ENCODE measurements at places on chromosomes 1 and 21.

- no peak for DNase-seq
Measured at GRCh38 chr21:43934116-43934515, 69.1 kb downstream of the AGPAT3 start.

DNA sequence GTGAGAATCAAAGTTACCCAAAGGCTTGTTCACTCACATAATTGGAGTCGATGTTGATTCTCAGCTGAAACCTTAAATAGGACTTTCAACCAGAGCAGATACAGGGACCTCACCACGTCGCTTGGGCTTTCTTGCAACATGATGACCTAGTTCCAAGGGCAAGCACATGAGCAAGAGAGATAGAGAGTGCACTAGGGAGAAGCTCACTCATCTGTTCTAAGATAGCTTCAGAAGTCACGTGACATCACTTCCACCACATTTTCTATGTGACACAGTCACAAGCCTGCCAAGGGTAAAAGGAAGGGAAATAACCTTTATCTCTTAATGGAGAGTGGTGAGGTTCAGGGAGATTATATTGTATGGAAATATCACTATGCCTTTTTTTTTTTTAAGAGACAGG lies 470.1 kb upstream of the PLXNA2 start:
- DNase-seq = no peak

DNA sequence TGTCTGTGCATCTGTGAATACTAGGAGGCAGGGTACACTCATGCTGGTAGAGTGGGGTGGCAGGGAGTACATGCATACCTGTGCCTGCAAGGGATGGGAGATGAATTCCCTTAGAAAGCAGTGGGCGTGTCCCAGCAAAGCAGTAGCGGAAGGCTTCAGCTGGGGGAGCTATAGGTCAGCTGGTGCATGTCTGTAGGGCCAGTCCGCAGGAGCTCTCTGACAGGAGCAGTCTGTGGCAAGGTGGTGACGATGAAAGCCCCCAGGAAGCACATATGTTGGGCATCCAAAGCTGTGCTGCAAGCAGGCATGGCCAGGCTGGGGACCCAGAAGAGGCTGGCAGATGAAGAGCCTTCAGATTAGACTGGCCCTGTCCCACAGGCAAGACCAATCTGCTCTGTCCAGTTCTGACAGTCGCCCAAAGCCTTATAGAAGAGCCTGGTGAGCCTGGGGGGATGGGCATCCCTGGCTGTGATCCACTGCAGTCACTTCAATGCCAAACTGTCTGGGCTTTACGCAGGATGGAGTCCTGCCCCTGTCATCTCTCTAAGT lies 1.8 kb upstream of the OR2M4 start:
- no peak for DNase-seq

DNA sequence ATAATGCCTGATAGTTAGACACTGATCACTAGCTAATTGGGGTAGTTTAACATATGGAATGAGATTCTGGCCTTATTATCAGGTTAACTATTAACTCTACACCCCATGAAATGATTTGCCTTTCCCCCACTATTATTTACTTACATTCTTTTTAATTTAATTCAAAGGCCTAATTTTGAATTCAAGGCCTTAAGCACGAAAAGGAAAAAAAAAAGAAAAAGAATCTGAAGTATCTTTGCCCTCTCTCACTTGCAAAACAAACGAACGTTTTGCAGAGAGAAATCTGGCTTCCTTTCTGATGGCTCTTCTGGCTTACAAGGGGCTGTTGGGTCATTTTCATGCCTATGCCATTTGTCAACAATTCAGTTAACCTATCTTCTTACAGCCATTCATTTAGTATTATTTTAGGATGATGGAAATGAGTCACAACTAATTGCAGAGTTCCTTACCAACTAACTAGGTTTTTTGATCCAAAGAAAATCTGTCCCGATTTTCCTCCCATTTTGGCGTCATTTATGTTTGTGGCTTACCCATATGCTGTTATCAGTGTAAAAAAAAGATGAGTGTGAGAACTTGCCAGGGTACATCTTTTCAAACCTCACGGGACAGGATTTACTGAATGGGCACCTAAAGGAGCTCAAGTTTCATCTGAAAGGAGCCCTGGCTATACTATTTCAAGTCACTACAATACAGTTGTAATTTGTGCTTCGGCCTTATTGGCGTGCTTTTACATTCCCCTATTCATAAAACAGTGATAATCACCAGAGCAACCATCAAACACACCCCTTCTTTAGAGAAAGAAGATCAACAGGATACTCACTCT lies 1.9 kb upstream of the ERRFI1 start:
- DNase-seq = no peak

GRCh38 chr1:32274646-32275340 lies 17.1 kb upstream of the HDAC1 start:
- no peak for DNase-seq

DNA sequence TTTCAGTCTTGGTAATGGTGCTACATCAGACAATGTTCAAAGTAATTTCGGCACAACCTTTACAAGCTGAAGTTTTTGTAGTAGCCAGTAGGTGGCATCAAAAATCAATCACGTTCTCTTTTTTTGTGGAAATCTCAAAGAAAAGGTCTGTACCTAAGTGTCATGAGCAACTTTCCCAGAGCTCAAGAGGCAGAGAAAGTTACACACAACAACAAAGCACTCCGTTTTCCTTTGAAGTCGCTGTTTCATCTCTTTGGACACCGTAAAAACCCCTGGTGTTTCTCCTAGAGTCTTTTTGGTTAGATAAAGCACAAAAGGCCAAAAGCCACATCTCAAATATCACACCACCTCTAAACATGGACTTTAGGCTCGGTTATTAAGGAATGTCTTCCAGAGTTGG lies 131.6 kb downstream of the LHX8 start:
- DNase-seq = no peak

DNA sequence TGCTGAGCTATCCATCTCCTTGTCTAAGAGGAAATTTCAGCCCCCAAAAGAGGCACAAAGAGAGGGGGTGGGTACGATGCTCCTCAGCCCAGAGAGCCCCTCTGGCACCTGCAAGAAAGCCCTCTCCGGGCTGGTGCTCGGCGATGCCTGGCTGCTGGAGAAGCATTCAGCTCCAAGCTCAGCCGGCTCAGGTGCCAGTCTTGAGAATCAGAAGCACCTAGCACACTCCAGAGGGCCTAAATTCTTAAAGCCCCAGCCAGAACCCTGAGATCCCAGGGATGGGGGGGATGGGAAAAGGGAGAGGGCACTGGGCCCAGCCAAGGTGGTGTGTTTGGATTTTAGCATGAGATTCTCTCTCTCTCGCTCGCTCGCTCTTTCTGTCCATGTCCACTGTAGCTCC lies 2.9 kb downstream of the GRIK3 start:
- DNase-seq = no peak

- peak; percentile 49 for DNase-seq
Measured at GRCh38 chr1:84620720-84621313, 46.6 kb upstream of the CTBS start.

- no peak for DNase-seq
Measured at GRCh38 chr1:154158307-154159125, 3.6 kb upstream of the NUP210L start.

- DNase-seq = no peak
Measured at GRCh38 chr21:32946654-32947053, 79.1 kb upstream of the OLIG2 start.

- DNase-seq = no peak
Measured at GRCh38 chr1:18955441-18956192, 859 bp downstream of the IFFO2 start.

- no peak for DNase-seq
Measured at GRCh38 chr1:224458996-224459395, 24.4 kb upstream of the WDR26 start.

- no peak for DNase-seq
Measured at GRCh38 chr1:217888328-217888727, 257.2 kb downstream of the SPATA17 start.

- DNase-seq = no peak
Measured at GRCh38 chr1:24745711-24746413, 615 bp downstream of the CLIC4 start.

DNA sequence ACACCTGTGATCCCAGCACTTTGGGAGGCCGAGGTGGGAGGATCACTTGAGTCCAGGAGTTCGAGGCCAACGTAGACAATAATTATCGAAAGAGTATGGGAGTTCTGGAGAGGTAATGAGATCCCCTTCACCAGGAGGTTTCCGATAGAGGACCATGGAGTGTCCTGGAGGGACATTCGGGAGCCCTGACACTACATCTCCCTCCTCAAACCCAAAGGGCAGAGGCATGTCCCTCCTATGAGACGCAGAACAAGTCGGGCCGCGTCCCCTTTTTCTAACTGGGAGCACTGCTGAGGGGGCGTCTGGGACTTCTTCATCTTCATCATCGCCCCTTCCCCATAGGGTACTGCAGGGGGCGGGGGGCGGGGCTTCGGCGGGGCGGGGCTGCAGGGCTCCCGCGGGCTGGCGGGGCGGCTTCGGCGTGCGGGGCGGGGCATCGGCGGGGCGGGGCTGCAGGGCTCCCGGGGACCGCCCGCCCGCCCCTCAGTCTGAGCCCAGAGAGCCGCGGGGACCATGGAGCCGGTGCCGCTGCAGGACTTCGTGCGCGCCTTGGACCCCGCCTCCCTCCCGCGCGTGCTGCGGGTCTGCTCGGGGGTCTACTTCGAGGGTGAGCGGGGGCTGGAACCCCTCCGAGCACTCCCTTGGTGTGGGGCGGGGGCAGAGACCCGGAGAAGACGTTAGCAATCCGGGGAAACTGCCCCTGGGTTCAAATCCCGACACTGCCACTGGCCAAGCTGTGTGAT lies at the start of gene THEMIS2:
Gene THEMIS2, plus strand, starts transcription at position 486 of the 743 bp plus-strand sequence. Its CDS starts 28 bp downstream, at position 514.
- DNase-seq = peak; percentile 61

DNA sequence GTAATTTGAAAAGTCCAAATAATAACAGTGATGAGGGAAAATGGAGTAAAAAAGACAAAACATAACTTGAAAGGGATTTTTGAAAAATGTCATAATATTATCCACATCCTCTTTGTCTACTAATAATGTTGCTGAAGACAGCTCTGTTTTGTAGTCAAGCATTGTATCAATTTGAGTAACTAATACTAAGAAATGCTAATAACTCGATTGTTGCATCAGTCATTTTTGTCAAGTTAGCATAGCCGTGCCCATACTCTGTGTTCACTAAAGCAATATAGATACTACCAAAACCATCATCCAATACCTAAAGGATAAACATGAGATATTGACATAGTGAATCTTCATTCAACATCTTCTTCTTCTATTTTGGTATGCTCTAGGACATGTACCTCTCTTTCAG lies 17.3 kb downstream of the PDC start:
- DNase-seq = no peak

DNA sequence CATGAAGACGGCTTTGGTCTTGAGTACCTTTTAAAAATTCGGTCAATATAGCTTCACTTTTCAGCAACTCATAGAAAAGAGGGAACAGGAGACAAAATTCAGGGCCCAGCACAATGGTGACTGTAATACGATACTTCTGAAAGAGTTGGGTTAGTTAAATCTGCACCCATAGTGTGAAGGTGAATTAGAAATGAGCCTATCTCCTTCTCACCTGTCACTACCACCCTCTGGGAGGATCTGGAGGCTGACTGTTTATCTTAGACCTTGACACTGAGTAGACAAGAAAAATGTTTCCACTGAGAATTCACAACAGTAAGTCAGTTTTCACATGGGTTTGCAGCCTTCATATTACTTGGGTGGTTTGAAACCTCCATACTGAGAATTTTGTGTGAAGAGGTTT lies 57.9 kb upstream of the HMGB4 start:
- DNase-seq = no peak

GRCh38 chr1:243230914-243231313 lies 24.2 kb downstream of the CEP170 start:
- no peak for DNase-seq

GRCh38 chr1:37394574-37395464 lies 79.6 kb upstream of the ZC3H12A start:
- no peak for DNase-seq

GRCh38 chr1:207810606-207811295 lies 58.9 kb downstream of the CD46 start:
- DNase-seq = no peak

DNA sequence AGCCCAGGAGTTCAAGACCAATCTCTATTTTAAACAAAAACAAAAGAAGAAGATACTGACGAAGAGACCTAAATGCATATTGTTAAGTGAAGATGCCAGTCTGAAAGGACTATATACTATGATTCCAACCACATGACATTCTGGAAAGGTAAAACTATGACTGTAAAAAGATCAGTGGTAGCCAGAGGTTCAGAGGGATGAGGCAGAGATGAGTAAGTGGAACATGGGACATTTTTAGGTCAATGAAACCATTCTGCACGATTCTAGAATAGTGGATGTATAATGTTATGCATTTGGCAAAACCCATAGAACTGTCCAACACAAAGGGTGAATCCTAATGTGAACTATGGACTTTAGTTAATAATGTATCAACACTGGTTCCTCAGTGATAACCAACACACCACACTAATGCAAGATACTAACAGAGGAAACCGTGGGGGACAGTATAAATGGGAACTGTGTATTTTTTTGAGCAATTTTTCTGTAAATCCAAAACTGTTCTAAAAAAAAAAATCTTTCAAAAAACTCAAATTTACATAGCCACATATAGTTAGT lies 8.2 kb downstream of the RC3H1 start:
- no peak for DNase-seq

DNA sequence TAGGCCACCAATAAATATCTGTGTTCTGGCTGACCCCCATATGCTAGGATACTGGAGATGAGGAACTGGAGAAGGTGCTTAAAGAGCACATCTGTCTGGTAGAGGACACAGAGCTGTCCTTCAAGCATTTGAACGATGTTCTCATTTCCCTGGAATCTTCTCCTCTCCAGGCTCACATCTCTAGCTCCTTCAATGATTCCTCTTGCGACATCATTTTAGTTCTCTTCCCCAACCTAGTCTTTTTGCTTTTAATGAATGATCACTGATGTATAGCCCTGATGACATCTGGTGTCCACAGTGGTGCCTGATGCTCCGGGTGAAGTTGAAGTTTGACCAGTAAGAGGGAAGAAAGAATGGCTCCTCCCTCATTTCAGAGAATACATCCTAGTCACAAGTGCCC lies 80.8 kb upstream of the UBE2U start:
- DNase-seq = no peak

- no peak for DNase-seq
Measured at GRCh38 chr1:178739285-178740045, 14.4 kb downstream of the RALGPS2 start.

DNA sequence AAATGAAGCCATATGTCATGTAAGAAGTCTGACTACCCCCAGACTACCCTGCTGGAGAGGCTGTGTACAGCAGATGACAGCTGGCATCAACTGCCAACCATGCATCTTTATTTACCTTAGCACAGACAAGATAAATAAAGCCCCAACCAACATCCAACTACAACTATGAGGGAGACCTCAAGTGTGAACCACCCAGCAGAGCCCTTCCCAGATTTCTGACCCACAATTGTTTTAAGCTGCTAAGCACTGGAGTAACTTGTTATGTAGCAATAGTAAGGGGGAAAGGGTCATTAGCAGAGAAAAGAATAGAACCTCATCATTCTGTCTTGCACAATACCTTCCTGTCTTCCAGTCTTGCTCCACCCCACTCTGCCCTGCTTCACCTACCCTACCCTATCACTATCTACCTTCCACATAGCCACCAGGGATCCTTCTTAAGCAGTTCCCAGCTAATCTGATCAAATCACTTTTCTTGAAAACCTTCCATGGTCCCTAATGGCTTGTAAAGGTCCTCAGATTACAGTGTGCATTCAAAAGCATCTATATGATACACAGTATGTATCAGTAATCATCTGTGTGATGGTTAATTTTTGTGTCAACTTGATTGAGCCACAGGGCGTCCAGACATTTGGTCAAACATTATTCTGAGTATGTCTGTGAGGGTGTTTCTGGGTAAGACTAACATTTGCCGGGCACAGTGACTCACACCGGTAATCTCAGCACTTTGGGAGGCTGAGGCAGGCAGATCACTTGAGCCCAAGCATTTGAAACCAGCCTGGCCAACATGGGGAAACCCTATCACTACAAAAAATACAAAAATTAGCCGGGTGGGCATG lies 19.6 kb upstream of the RBM15 start:
- no peak for DNase-seq

Measured in stimulated activated CD8-positive, alpha-beta memory T cell treated with anti-CD3 and anti-CD28 coated beads, Interleukin-4, amount 100 ng/mL, for 1 hour (primary cell).